ENCODE measurements at places on chromosomes 13 and 19. TPM values are rescaled to one million over a fixed set of nuclear protein-coding genes. Genes with fewer than 3 reads are reported as not detected.

The SERP2 gene
- total RNA-seq = 4.1 TPM

The ADGRE3 gene
- total RNA-seq = not detected

The C13orf42 gene
- not detected for total RNA-seq

The ZNF729 gene
- total RNA-seq = not detected

The B3GNT3 gene
- total RNA-seq = not detected

The SELENOV gene
- not detected for total RNA-seq

The OLFM2 gene
- 152 TPM for total RNA-seq

The ATP7B gene
- total RNA-seq = 5.8 TPM

The STAP2 gene
- 3.1 TPM for total RNA-seq

The AKAP11 gene
- total RNA-seq = 24.0 TPM

The DNAJB1 gene
- total RNA-seq = 72.7 TPM

The KCNJ14 gene
- 0.81 TPM for total RNA-seq

The RDH8 gene
- not detected for total RNA-seq

The ELSPBP1 gene
- not detected for total RNA-seq

The TMC4 gene
- total RNA-seq = 0.36 TPM

The BEST2 gene
- total RNA-seq = not detected

The POU2F2 gene
- 2.9 TPM for total RNA-seq

The TGDS gene
- 12.3 TPM for total RNA-seq

The TUBA3C gene
- not detected for total RNA-seq

The IZUMO2 gene
- total RNA-seq = not detected

The IGFL2 gene
- not detected for total RNA-seq

The VSIG10L gene
- total RNA-seq = 0.49 TPM
